ENCODE measurements at places on chromosomes 2 and 18.

GRCh38 chr2:221096706-221097567, 475.2 kb downstream of the EPHA4 start:
- no peak for DNase-seq

GRCh38 chr18:48402953-48403352, 6.2 kb downstream of the ZBTB7C start:
- no peak for DNase-seq

DNA sequence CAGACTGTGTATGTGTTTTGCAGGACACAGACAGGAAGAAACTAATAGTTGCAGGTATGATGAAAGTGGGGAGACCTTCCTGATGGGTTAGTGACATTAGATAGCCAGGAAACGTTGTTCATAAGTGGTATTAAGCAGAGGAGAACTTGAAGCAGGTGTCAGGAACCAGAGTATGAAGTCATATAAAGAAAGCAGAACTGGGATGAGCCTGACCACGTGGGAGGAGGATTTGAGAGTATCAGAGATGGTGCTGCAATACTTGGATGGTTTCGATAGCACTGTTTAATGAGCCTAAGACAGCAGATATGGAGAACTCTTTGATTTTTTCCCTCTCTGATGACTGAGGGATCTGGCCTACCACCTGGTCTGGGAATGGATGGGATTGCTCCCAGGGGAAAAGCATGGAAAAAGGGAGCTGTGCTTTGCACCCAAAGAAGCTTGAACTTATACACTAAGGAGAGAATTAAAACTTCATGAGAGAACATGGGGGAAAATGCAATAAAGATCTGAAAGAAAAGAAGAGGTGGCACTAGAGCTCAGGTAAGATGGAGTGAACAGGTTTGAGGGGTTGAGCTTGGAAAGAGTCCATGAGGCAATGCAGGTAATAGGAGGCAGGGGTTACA, 226.0 kb upstream of the LRRTM1 start:
- DNase-seq = no peak

GRCh38 chr2:195407783-195408182, 249.2 kb upstream of the SLC39A10 start:
- peak; percentile 66 for DNase-seq

DNA sequence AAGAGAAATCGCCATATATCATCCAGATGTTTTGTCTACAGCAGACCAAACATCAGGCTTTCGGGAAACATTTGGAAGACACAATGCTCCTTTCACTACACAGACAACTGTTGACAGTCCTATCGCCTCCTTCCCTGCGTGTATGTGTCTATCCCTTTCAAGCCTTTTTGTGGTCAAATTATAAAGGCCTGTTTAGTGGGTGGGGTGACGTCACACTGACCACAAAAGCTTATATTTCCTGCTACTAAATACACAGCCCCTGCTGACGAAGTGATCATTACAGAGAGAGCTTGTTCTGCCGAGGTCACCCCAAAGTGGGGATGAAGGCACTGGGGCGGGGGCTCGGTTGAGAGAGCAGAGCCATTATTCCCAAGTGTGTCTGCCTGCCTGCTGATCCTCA, 302.7 kb upstream of the TNP1 start:
- peak; percentile 99 for DNase-seq

Data from IMR-90 (cell line).